ENCODE measurements at places on chromosomes 4 and X.

DNA sequence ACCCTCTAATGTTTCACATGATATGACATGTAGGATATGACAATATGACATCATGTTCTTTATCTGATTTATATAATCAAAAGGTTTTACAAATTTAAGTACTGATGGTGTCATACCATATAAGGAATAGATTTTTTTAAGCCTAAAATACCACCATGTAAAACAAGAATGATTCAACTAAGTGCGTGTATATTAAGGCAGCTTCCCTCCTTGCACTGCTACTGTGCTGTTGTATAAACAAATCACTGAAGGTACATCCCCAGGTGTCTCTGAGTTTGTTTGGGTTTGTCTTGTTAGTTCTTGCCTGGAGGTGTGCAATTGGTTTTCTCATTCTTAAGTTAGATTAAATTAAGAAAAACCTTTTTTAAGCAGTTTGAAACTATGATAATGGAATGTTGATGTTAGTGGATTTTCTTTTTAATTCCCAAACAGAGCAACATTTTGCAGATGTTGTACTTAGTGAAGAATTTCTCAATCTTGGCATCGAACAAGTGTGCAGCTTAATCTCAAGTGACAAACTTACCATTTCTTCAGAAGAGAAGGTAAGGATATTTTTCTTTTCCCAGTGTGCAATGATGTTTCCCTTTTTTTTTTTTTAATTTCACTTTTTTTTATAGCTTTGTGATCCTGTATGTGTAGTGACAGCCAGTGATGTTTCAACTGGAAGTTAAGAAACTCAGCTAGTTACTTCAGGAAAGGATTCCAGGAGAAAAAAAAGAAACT lies 33.4 kb upstream of the MSMO1 start:
- DNase-seq, result no peak

GRCh38 chr4:52157641-52158316 lies 106.7 kb downstream of the SPATA18 start:
- DNase-seq, result no peak

- DNase-seq, result no peak
Measured at GRCh38 chr4:104475652-104476051, 19.0 kb downstream of the CXXC4 start.

GRCh38 chr4:168057412-168057811 lies 34.9 kb upstream of the ANXA10 start:
- DNase-seq, result no peak

GRCh38 chr4:41590591-41590990 lies 52.6 kb downstream of the LIMCH1 start:
- DNase-seq, result no peak

DNA sequence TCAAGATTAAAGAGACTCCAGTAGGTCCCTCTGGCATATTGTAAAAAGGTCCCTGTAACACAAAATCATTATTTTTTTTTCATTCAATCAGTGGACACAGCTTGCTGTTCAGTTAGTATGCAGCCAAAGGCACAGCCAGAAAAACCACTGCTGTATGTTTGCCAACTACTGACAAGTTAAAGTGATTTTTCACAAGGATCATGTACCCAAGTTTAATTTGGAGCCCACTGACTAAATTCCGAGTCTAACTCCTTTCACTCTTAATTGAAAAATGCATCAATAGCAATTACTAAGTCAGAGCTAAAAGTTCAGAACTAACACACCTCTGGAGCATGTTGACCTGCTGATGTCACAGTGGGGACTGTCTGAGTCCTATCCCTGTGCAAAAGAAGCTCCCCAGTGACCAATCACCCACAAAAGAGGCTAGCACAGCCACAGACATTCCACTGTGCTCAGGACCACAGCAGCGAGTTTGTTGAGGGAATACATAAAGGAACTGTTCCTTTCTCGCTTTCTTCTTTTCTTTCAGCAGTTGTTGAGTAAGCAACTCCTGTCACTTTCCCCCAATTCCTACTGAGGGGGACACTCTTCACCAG lies 60.4 kb downstream of the STX18 start:
- DNase-seq, result no peak

DNA sequence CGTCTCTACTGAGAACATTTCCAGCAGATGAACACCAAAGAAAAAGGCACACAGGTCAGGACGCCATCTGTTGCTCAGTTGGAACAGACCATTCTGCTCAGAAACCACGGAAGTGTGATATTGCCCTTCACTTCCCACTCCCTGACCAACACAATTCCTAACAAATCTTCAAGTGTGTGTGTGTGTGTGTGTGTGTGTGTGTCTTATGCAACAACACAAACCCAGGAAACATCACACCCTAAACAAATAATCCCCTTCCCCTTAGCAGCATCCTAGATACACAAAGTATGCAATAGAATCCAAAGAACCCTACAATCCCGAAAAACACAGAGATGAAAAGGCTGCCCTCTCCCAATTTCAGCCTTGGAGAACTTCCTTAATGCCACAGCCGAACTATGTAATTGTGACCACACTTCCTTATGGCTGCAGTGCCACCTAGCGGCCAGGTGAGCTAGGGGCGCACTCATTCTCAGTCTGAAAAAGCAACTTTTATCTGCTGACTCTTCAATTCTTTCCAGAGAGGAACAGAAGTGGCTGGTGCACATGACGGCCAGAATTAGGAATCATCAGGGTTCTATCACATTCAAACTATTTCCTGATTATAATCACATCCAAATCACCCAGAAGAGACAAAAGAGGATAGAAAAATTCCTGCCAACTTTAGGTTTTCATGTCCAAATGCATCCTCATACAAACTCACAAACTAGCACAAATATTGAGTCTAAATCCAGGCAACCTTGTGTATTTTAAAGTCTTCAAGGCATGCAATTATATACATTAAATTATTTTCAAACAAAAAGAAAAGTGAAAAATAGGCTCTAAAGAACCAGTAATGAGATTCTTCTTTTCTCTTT lies 164.9 kb downstream of the DHX15 start:
- DNase-seq, result no peak

- DNase-seq, result no peak
Measured at GRCh38 chrX:134971926-134972325, 18.9 kb upstream of the SMIM10 start.

All from activated CD8-positive, alpha-beta memory T cell treated with anti-CD3 and anti-CD28 coated beads for 1 hour (primary cell).